ENCODE measurements at places on chromosomes 12 and 14.

DNA sequence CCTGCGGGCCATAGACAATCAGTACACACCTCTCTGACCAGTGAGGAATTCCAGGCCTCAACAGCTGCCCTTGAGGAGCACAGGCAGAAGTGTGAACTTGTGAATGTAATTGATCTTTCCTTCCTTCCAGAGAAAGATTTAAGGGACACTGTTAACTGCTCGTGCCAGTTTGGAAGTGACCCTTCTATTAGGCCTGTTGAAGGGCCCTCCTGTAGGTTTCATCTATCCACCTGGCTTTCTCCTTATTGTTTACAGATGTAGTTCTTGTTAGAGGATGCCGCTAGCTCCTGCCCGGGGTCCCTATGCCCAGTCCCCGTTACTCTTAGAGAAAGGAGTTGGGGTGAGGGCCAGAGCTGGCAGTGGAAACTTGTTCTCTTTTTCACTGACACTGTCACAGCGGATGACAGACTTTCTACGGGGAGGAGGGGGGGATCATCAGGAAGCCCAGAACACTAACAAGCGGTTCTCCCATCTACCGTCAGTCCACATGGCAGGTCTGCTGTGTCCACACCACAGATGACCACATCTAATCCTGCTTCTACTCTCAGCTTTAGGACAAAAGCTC is 42.6 kb downstream of the SH2B3 start:
- DNase-seq: no peak

- DNase-seq: no peak
These were observed 11.6 kb upstream of the SMUG1 start for GRCh38 chr12:54200412-54200811.

GRCh38 chr12:86172913-86173443 is 83.2 kb downstream of the MGAT4C start:
- DNase-seq: no peak

GRCh38 chr12:65765436-65765813 is 58.9 kb upstream of the HMGA2 start:
- peak; percentile 49 for DNase-seq

- no peak for DNase-seq
These were observed 182.8 kb downstream of the SLC5A8 start for GRCh38 chr12:101027200-101027599.

- no peak for DNase-seq
These were observed 22.2 kb downstream of the SLC41A2 start for GRCh38 chr12:104935886-104936285.

DNA sequence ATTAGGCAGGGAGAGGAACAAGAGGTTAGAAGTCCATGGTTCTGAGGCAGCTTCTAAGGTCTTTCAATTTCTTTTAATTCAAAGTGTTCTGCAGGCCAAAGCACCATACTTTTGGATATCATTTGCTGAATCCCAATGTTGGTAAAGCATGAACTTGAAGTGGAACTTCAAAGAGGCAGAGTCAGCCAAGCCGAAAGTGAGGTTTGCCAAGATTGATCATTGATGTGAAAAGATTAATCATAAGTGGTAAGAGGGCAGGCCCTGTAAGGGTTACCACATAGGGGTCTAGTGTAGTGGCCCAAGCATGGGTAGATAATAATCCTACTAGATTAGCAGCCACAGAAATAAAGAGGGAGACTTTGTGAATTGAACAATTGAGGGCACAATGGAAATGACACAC is 191.7 kb upstream of the DIO2 start:
- DNase-seq: no peak

- DNase-seq: peak; percentile 19
These were observed 75.3 kb upstream of the FAR2 start for GRCh38 chr12:29073631-29074239.

DNA sequence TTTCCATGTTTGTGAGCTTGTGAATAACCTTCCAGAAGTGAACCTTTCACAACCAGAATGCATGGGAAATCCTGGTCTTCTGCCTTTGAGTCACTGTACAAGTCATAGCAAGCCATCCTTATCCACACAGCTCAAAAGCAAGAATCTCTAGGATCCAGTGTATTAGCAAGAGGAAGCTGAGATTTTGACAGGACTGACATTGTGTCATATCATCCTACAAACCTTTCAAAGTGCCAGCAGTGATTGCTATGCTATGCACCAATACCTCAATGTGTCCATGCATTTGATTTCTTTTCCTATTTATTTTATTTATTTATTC is 13.5 kb upstream of the NRDE2 start:
- DNase-seq: no peak

- DNase-seq: no peak
These were observed 279.6 kb downstream of the PRKD1 start for GRCh38 chr14:29648045-29648444.

DNA sequence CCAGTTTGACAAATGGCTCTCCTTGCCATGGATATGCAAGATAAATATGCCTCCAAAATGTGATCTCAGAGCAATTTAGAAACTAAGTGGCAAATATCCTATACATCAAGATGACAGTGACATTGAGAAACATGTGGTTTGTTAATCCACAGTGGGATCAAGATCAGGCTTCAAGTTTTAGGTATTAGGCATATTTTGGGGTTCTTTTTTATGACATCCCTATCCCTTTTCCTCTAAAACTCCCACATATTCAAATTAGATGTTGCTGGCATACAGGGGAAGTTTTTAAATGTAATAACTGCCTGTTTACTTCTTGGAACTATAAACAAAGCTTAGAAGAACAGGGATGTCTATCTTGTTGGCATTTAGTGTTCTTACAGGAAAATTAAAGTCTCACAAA is 179.4 kb downstream of the CRADD start:
- no peak for DNase-seq

GRCh38 chr12:42669553-42669952 is 80.0 kb upstream of the PRICKLE1 start:
- DNase-seq: no peak

DNA sequence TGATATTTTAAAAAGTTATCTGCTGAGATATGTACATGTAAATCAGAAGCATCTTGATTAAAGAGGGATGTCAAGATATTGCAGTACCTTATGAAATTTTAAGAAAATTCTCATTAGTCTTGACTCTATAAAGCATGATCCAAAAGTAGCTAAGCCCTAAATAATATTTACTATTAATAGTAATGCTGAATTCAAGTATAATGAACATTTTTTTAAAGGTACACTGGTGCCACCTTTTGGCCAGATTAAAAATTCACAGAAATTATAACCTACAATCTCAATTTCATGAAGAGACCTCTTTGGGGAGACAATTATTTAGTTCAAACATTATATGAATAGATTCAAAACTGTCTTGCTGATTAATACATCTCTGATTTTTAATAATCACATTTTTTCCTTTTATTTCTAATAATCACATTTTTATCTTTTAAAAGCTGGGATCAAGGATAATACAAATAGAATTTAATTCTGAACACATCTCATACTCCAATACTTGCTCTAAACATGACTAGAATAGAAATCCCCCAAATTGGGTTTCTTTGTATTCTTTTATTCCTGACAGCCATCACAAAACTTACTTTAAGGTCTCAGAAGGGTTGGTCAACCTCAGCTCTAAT is 13.4 kb downstream of the AKAP5 start:
- no peak for DNase-seq

- DNase-seq: peak; percentile 9
These were observed 213.5 kb upstream of the SLC38A2 start for GRCh38 chr12:46585854-46586621.

DNA sequence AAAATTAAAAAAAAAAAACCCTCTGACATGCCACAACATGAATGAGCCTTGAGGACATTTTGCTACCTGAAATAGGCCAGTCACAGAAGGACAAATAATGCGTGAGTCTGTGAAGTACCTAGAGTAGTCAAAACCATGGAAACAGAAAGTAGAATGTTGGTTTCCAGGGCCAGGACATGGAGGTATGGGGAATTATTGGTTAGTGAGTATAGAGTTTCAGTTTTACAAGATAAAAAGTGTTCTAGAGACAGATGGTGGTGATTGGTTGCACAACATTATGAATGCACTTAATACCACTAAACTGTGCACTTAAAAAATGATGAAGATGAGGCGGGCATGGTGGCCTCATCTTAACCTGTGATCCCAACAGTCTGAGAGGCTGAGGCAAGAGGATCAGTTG is 47.6 kb upstream of the ZFP36L1 start:
- DNase-seq: no peak

- DNase-seq: no peak
These were observed 12.4 kb downstream of the SLC2A3 start for GRCh38 chr12:7923241-7924236.

GRCh38 chr12:4958697-4959375 is 49.1 kb downstream of the KCNA1 start:
- DNase-seq: no peak

GRCh38 chr14:89955022-89955744 is 544 bp upstream of the TDP1 start:
- DNase-seq: no peak

DNA sequence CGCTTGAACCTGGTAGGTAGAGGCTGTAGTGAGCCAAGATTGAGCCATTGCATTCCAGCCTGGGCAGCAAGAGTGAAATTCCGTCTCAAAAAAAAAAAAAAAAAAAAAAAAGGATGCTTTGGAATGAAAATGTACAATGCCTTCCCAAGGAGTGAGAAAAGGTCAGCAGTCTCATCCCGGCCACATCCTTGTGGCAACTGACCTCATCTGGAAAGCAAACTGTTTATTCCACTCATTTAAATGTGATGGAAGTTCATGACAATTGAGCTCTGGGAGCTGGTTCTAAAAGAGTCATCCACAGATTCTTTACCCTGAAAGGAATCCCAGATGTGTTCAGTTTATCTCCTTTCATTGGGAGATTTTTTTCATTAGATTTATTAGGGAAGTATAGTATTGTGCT is 19.4 kb upstream of the LIMA1 start:
- DNase-seq: peak; percentile 84

DNA sequence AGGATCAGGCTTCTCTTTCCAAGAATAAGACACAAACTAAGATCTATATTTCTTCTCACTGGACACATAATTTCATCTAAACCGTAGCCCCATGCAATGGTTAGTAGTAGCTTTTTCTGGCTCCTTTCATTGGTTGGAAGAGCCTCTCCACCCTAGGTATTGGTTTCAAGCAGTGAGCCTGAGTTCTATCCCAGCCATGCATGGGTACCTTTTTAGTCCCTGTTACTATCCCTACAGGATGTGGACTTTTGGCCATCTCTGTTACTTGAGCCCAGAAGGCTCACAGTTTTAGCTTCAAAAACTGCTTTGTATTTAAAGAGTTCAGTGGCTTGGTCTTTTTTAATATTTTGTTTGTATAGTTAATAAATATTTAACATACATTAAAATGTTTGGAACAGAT is 16.1 kb downstream of the PPM1A start:
- DNase-seq: no peak

DNA sequence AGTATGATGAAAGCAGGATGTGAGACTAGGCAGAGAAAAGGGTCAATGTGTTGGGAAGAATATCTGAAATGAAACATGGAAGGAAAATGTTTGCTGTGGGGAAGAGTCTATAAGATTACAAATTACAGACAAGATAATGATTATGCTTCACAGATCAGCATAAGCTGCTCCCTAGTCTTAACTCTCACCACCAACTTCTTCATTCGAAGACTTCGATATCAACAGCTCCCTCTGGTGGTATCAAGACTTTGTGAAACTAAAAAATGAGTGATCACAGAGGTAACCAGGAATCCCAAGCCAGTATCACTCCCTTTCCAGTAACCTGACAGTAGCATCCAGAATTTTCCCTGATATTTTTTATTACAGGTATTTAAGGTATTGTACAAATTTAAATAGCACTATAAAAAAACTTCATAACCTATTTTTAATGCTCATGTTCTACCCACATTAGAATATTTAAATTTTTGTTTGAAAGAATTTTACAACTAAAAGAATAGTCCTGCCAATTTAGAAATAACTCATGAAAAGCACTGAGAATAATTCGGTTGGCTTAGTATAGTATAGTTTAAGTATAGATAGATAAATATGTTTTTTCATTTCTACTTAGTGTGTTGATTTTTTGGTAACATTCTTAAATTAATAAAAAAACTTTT is 84.4 kb downstream of the C2CD5 start:
- DNase-seq: no peak

- no peak for DNase-seq
These were observed 13.1 kb downstream of the GPR132 start for GRCh38 chr14:105052110-105052458.

- no peak for DNase-seq
These were observed 716.0 kb downstream of the LRFN5 start for GRCh38 chr14:42322531-42323284.

- no peak for DNase-seq
These were observed 262.1 kb upstream of the ATP2B1 start for GRCh38 chr12:89970722-89971121.

GRCh38 chr12:3364661-3365462 is 126.1 kb upstream of the PRMT8 start:
- no peak for DNase-seq

GRCh38 chr14:103308717-103309616 is 25.1 kb upstream of the EIF5 start:
- DNase-seq: no peak

DNA sequence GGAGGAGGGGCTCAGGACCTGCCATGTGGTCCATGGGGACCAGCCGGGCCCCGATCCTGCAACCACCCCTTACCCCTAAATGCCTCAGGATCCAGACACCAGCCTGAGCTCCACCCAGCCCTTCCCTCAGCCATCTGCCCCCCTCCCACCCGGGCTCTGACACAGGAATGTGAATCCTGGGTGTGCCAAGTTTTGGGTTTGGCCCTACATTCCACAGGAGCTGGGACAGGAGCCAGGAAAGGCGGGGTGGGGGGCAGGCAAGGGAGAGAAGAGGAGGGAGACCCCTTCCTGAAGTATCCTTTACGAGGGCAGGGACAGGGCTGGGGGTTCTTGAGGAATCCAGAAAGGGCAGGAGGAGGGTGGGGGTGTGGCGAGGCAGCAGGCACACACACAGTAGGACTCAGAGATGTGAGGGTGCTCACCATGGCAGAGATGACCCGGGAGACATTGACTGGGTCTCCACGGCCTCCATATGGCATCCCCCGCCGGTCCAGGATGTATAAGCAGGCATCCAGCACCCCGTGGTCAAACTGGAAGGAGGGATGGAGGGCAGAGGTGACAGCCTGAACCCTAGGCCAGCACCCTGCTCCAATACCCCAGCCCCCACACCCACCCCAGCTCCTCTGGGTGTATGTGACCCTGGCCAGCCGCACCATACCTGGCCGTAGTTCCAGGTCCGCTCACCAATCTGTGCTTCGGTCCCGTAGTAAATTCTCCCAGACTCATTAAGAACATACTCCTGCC is 3.5 kb downstream of the TGM1 start:
- DNase-seq: no peak

DNA sequence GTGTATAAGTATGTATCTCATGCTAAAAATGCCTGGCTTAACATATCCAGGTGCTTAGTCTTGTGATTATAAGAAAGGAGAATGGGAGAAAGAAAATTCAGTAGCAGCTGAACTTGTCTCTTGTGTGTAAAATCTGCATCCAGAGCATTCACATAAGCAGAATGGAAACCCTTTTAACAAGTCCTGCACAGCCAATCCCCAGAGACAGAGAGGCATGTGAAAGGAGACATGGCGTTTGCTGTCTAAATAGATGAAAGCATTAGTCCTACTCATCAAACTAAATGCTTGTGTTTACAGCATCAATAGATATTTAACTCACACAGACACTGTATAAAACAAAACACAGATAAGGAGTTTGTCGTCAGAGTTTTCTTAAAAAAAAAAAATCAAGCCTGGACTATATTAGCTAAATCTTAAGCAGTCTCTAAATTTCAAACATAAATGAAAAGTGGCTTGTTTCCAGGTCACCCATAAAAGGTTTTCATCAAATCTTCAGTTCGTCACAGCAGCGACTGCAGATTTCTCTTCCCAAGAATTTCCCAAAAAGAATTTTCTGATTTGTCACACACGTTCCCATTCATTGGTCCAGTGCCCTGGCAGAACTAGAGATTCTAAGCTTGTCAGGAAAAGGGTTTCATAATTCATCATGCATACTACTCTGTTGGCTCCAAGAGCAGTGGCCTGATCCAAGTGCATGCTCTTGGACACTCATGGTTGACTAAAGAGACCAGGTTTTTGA is 249.2 kb downstream of the BTG1 start:
- DNase-seq: no peak

Measured in HS-5 (cell line).